SW480 (cell line): ENCODE measurements at places on chromosomes 6 and 20.

- no peak for DNase-seq
Observed at GRCh38 chr6:56168596-56168995, 78.8 kb downstream of the COL21A1 start.

GRCh38 chr20:25541676-25542075 lies 43.7 kb downstream of the NINL start:
- no peak for DNase-seq

- DNase-seq = no peak
Observed at GRCh38 chr20:25484224-25484846, 76.9 kb downstream of the GINS1 start.

DNA sequence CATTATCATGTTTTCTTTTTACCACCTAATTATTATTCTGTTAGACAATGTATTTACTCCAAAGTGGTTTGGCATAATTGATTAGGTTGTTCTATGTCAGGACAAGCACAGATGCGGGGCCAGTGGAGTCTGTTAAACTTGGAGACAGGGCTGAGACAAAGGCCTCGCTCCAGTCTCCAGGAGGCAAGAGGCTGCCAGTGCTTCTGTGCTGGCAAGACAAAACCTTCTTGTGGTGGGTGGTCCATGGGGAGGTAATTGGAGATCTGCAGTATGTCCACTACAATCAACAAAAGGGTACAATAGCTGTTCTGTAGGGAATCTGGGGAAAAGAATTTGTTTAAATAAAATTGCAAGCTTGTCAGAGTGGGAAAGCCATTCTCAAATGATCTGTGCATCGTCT lies 677.2 kb upstream of the SLC35B3 start:
- no peak for DNase-seq

GRCh38 chr6:147392917-147393625 lies 115.4 kb upstream of the SAMD5 start:
- DNase-seq = no peak

GRCh38 chr6:165200178-165200577 lies 109.2 kb downstream of the C6orf118 start:
- no peak for DNase-seq

GRCh38 chr6:69796073-69796641 lies 653 bp downstream of the LMBRD1 start:
- peak; percentile 85 for DNase-seq

DNA sequence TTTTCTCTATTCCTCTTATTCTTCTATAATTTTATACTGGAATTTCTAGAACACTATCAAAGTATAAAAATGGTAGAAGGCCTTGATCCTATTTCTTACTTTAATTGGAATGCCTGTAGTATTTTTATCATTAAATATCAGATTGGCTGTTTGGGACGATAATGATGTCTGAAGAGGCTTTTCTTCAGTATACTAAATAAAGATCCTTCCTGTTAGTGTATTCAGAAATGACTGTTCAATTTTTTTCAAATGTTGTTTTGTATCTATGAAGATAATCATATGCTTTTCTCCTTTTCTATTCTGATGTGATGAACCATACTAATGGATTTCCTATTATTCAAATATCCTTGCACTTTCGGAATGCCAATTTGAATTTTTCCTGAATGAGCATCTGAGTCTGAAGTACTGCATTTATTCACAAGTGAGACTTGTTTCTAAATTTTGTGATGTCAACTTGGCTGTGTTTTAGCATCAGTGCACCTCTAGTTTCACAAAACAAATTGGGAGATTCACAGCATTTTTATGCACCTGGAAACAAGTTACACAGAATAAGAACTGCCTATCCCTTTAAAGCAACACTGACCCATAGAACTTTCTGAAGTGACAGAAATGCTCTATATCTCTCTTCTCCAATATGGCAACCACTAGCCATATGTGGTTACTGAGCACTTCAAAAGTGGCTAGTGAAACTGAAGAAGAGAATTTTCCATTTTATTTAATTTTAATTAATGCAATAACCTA lies 71.6 kb upstream of the PRND start:
- DNase-seq = no peak

GRCh38 chr6:167892835-167893815 lies 66.4 kb downstream of the AFDN start:
- DNase-seq = peak; percentile 35

- peak; percentile 6 for DNase-seq
Observed at GRCh38 chr6:41519745-41520699, 26.2 kb upstream of the FOXP4 start.

- no peak for DNase-seq
Observed at GRCh38 chr6:14202947-14203346, 85.4 kb downstream of the CD83 start.

DNA sequence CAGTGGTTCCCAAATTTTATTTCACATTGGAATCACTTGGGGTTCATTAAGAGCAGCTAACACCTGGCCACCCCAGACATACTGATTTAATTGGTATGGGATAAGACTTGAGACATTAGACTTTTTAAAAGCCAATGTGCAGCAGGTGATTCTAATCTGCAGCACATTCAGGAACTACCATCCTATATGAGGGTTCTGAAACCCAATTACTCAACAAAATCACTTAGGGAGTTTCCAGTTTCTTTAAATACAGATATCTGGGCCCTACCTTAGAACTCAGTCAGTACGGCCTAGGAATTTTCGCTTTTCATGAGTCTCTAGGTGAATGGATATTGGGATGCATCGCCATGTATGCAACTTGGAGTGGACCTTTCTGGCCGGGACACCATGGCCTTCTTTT lies 24.0 kb upstream of the L3MBTL3 start:
- DNase-seq = no peak

DNA sequence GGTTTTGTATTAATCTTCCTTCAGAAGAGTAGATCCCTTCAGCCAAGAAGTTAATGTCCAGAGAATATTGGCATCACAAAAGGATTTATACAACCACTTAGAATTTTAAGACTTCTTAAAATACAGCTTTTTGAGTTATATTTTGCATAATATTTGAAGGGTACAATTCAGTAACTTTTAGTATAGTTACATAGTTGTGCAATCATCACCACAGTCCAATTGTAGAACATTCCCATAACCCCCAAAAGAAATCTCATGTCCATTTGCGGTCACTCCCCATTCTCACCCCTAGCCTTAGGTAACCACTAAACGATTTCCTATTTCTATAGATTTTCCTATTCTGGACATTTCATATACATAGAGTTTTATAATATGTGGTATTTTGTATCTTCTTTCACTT lies 126.4 kb downstream of the MAP3K4 start:
- no peak for DNase-seq

DNA sequence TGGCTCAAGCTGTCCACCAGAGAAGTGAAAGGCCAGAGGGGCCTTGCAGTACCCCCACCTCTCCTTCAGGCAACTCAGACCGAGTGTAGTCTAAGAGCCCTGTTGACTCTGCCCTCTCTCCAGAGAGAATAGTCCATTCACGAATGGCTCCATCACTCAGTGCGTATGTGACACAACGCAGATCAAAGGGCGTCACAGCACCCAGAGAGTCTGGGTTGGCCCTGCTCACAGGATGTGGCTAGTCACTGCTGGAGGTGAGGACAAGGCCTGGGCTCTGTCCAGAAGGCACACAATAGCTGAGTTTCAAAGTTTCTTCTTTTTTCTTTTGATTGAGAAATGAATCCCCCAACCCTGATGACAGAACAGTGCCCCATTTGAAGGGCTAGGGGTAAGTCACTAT lies 74.1 kb downstream of the TRMT11 start:
- no peak for DNase-seq

GRCh38 chr20:41150664-41151063 lies 13.3 kb downstream of the PLCG1 start:
- DNase-seq = no peak

DNA sequence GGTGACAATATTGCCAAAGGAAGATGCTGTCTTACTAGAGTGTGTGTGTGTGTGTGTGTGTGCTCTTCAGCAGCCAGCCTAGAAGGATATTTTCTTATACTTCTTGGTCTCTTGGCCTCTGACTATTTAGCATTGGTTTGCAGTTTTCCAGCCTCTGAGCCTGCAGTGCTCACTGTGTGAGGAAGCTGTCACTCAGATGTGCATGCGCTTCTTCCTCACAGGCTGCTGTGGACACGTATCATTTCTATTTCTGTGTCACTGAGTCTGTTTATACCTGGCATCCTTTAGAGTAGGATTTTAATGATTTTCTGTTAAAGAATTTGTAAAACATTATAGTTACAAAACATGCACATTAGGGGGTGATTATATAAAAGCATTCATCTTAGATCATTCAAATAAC lies 83.3 kb downstream of the ALDH8A1 start:
- DNase-seq = no peak

DNA sequence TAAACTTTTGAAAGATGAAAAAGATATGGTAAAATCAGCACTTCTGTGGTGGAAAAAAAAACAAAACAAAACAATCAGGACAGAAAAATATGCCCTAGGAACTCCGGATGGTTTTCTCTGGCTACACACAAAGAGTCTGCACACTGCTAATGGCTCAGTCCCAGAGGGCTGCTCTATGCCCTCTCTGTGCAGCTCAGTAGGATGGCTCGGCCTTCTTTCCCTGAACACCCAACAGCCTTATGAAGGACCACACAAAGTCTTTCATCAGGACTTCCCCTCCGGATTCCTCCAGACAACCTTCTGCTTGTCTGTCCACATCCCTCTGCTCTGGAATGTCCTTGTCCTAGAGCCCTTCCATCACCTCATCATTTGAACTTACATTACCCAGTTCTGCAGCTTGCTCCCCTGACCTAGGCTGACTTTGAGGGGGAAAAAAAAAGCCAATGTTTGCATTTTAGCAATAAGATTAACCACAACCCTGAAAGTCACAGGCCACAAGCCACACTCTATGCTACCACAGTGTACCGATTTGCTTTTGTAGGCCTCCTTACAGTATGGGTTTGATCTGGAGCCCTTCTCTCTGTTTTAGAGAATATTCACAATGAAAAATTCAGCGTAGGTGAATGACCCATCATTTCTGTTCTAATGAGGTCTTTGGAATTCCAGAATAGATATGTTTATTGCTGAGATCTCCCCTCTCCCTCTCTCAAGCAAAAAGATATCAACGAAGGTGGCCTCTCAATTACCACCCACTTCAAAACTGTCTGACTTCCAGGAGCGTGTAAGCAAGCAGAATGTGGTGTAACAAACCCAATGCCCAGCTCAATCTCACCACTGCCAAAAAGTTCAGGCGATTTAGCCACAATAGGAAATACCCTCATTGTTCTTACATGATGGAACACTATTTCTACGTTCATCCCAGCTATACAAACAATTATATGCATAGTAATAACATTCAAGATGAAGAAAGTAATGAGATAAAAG lies 164.0 kb downstream of the GMDS start:
- no peak for DNase-seq

DNA sequence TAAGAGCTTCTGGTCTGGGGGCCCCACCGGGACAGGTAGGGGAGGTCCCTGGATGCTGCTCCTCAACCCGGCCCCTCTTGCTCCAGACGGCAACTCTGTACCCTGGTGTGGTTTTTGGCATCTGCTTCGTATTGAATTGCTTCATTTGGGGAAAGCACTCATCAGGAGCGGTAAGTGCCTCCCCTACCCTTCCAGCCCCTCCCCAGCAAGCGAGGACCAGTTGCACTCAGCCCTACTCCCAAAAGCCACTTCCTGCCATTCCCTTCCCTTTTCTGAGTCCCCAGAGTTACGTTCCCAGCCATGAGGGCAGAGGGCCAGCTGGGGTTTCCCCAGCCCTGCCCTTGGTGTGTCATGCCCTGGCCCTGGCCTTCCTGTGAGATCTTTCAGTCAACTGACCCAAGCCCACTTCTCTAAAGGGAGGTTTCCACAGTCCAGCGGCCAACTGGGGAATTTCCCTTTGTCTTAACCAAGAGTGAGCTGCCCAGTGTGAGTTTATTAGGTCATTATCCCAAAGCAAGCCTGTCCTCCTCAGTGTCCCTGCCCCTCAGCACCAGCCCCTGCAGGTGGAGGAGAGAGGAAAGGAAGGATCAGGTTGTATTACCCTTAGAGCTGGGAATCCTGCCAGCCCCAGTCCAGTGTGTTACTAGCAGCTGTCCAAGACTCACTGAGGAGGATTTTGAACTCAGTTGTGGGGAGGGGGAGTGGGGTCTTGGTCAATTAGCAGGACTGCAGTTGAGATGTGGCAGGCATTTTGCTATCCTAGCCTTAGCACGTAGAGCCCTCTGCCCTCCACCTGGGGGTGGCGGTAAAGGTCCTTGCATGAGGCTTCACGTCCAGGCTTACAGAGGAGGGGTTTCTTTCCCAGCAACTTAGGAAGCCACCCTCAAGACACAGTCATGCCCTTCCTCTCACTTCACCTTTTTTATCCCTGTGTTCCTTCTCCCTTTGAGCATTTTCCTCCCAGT lies 45.8 kb downstream of the TM9SF4 start:
- DNase-seq = peak; percentile 61

- no peak for DNase-seq
Observed at GRCh38 chr6:96153775-96154174, 138.0 kb downstream of the FUT9 start.

- DNase-seq = peak; percentile 80
Observed at GRCh38 chr20:33674294-33675135, at the start of gene NECAB3. Gene NECAB3, minus strand, starts transcription at chr20:33674428. Its CDS starts 76 bp downstream, at chr20:33674352.

DNA sequence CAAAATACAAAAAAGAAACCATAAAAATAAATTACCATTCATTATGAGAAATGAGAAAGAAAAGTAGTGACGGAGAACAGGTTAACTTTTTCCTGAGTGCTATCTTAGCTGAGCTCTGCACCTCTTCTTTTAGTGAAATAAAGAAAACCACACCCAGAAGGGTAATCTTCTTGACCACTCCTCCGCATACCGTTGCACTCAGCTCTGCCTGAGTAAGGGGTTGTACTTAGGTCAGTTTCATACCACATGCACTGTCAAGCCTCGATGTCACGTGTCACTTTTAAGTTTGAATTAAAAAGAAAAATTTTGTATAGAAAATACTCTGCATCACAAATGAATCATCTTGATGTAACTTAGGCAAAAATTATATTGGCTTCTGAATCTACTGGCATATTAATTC lies 2.8 kb downstream of the EZR start:
- no peak for DNase-seq

- no peak for DNase-seq
Observed at GRCh38 chr6:109001291-109001894, 93.3 kb downstream of the SESN1 start.
